ENCODE measurements at places on chromosomes 2 and 18.

- no peak for DNase-seq
These were observed 167.3 kb downstream of the NYAP2 start for GRCh38 chr2:225566798-225567197.

GRCh38 chr2:84550916-84551315 lies 34.6 kb downstream of the DNAH6 start:
- DNase-seq, result no peak

GRCh38 chr2:233400961-233401360 lies 46.7 kb downstream of the DGKD start:
- DNase-seq, result no peak

DNA sequence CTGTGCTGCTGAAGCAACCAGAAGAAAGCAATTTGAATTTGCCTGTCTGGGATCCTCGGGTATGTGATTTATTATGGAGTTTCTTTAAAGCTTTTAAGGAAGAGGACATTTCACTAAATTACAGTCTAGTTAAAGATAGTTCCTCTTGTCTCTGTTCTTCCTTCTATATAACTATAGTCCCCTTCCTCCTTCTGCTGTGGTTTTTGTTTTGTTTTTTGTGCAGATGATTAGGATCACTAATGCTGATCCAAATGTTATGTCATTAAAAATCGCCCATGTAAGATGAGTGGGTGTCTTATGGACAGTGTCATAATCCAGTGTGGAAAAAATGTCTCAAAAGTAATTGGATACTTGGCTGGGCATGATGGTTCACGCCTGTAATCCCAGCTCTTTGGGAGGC lies 24.7 kb downstream of the PAPOLG start:
- no peak for DNase-seq

DNA sequence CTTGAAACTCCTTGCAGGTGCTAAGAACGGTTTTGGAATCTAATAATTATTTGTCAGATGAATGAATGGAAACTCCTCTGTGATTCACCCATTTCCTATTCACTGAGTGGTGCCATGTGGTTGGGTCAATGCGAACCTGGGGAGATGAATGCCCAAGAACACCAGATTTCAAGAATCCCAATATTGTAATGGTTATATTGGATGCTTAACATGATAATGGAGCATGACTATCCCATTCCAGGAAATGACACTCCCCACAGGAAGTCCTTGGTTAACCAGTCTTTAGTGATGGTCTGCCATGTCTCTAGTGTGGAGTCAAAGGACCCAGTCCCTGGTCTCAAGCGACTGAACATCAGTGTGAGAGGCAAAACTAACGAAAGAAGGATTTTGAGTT lies 67.9 kb upstream of the ST3GAL5 start:
- DNase-seq, result no peak
